SK-N-DZ (cell line): ENCODE measurements at places on chromosomes 6 and 20.

DNA sequence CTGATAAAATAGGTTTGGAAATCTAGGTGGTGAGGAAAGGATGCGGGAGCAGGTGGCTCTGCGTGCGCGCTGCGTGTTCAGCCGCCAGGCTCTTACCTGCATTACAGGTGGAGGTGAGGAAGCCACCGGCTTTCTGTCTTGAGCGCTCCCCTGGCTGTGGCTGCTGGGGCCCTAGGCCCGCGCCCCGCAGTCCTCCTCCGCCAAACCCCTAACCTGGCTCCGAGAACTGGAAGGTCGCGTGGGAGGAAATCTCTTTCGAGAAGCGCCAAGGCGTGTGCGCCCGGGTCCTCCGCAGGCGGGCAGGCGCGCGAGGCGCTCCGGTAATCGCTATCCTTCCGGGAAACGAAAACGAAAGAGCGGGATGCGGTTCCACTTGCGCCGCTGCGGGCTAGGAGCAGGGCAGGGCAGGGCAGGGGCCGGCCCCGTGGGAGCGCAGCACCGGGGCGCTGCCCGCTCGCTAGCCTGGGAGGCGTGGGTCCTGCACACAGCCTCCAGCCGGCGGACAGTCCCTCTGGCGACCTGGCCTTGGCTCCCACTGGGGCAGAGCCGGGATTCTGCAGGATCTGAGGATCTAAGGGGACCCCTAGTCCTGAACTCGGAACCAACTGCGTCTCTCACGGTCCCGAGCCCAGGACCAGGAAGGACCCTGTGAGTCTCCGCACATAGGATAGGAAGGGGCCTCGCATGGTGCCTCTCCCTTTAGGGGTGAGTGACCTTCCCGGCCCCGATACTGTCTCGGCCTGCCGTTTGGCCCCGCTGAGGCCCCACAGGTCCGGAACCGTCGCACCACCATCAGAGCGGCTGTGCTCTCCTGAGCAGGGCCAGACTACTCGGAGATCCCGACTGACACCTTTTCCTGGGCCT is at the start of gene ETV7:
Gene ETV7 (minus strand): TSS at position 230 of the 864 bp plus-strand sequence. CDS start 128 bp downstream, at position 102.
- DNase-seq, result no peak

DNA sequence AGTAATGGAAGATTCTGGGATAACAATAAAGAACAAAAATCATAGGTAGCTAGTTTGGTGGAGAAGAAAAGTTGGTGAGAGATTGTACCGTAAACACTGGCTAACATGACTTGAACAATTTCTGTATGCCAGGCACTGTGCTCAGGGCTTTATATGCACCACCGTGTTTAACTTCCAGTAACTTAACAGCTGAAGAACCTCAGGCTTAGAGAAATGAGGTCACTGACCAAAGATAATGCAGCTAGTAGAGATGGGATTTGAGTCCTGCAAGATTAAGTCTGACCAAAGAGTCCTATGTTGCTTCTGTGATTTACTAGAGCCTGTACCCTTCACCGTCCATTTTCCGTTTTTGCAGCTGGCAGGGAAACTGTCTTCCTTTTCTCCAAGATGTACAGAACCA is 2.7 kb downstream of the CSTF1 start:
- no peak for DNase-seq

DNA sequence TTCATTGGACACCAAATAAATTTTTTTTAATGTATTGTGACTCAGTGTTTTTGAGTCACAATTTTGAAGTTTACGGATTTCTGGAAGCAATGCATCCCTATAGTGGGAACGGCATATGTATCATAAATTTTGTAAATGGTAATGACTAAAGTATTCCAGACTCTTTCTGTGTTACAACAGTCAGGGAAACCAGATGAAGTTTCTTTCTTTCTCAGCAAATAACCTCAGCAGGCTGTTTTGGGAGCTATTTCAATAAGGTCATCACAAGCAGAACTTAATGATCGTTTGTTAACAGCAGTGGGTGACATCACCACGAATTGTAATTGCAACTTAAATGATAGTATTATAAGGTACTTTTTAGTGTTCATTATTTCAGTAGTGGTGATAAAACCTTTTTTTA is 52.0 kb downstream of the HIVEP1 start:
- no peak for DNase-seq

DNA sequence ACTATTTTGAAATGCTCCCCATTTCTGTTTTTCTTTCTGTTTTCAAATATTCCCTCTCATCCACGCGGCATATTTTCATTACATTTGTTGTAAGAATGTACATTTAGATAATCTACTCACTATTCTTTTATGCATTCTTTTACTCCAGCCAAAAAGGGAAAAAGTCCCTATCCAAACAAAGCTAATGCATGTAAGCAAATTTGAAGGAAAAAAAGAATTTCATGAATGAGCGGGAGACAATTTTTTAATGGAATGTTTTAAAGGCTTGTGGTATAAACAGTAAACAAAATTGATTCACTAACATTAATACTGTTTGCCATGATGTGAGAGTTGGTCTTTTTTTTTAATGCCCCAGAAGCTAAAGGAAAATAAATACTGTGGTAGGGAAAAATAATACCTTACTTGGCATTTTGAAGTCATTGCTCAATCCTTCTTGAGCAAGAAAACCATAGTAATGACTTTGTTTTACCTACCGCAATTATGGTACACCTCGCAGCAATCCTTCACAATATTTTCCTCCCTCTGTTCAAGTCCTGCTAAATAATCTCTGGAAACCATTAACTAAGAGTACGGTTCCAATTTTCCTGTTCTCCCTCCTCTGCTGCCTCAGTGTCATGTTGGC is 79.0 kb downstream of the BACH2 start:
- DNase-seq, result no peak

GRCh38 chr6:70353448-70353847 is 50.6 kb upstream of the COL9A1 start:
- no peak for DNase-seq

- no peak for DNase-seq
Measured at GRCh38 chr6:151738960-151739359, 68.5 kb upstream of the ESR1 start.

GRCh38 chr6:159232751-159233150 is 63.6 kb downstream of the FNDC1 start:
- DNase-seq, result no peak

GRCh38 chr6:157668009-157668401 is 155.0 kb upstream of the SNX9 start:
- no peak for DNase-seq

GRCh38 chr6:42349753-42350511 is 101.8 kb downstream of the TRERF1 start:
- peak; percentile 83 for DNase-seq

DNA sequence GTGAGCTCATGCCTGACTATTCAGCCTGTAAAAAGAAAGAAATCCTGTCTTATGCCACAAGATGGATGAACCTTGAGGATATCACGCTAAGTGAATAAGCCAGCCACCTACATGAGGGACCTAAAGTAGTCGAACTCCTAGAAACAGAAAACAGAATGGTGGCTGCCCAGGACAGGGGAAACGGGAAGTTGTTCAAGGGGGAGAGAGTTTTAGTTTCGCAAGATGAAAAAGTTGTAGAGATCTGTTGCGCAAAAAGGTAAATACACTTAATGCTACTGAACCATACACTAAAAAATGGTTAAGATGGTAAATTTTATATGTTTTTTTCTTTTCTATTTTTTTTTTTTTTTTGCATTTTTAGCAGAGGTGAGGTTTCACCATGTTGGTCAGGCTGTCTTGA is 74.1 kb upstream of the RALY start:
- no peak for DNase-seq
